NCI-H187 treated with DMSO at 0.1 percent for 48 hours (cell line): ENCODE measurements at places on chromosomes 4 and X.

GRCh38 chrX:154748712-154749339 is 2.1 kb downstream of the GAB3 start:
- DNase-seq = no peak

- no peak for DNase-seq
These were observed 1.0 kb downstream of the CDS1 start for GRCh38 chr4:84583876-84584380.

DNA sequence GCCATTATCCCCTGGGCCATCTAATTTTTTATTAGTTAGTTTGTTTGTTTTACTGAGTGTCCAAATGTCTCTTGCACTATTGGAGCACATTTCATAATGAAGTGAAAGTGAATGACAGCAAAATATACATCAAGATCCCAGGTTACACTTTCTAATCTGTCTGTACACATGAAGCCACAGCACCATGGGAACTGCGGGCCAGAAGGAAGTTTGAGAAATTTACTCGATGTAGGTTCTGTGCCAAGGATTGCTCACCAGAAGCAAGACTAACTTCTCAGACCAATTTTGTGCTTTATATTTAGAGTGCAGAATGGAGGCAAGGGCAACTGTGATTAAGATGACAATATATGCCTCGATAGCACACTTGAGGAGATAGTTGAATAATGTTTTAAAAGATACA is 258.0 kb downstream of the COL25A1 start:
- no peak for DNase-seq

- DNase-seq = no peak
These were observed 56.7 kb upstream of the WDR19 start for GRCh38 chr4:39125600-39125985.

DNA sequence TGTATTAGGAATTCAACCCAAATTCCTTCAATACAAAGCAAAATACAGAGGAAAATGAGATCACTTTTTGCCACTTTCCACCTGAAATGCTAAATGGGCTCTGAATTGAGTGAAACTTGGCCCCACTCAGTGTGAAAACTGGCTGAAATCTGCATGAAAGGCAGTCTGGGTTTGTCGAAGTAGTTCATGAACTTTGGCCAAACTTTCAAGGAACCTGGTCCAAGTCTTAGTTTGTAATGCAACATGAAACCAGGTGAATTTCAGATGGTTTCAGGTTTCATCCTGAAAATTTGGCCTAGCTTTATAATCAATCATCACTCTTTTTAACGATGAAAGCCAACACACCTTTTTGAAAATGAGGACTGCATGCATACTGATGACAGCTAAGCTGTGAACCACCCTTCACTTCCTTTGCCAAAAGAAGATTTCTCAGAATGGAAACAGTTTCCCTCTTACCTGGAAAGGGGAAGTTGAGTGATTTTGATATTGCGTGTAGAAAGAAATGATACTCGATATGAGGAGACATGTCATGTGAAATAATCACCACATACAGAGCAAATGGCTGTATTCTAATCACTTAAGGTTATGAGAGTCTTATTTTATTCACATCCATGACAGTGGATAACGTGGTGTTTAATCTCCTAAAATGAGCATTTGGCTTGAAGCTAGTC is 209.9 kb upstream of the ETNPPL start:
- DNase-seq = no peak

- DNase-seq = no peak
These were observed 79.4 kb downstream of the SYNPO2 start for GRCh38 chr4:118968005-118968404.

GRCh38 chr4:30495251-30495650 is 224.9 kb upstream of the PCDH7 start:
- DNase-seq = no peak

DNA sequence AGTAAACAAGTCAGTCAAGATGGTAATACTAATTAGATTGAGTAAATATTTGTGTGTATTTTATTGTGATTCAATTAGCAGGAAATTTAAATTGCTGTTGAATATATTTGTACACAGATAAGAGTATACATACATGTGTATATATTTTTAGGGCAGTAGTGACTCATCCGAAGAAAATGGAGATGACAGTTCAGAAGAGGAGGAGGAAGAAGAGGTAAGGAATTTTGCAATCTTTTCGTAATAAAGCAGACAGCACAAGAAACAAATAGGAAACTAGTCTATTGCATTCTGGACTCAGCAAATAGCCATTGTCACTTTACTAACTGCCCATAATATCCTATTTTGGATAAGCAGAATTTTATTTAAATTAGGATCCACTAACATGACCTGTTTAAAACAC is 6.6 kb downstream of the IBSP start:
- no peak for DNase-seq

DNA sequence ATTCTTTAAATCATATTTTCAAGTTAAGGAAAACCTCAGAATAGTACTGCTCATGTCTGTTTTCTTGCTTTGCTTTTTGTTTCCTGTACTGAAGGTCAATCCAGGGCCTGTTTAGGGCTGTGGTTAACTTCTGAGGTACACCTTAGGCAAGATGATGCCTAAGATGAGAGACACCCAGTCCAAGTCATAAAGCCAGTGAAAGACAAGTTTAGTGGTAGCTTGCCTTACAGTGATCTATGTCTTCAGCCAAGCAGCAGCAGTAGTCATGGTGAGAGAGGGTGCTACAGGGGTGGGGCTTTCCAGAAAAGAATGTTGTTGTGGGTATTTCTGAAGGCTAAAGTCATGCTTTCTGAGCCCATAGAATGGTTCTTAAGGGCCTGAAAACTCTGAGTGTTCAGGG is 173.7 kb downstream of the VSIG4 start:
- DNase-seq = no peak

GRCh38 chr4:176792326-176793059 is at the start of gene VEGFC:
VEGFC (minus strand) TSS chr4:176792922; CDS start chr4:176792311, 611 bp downstream.
- DNase-seq = no peak

DNA sequence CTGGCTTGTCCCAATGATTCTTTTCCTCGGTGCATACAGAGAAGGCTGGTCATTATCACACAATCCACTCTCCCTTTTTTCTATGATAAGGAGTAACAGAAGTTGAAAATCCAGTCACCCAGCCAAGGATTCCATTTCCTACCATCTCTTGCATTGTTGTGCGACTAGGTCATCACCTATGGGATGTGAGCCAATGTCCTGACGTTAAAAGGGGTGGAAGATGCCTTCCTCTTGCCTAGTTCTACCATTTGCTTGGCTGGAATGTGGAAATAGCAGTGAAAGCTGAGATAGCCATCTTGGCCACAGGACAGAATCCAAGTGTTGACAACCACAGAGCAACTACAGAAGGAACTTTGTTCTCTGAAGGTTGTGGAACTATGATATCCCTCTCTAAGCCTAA is 132.2 kb upstream of the KIT start:
- no peak for DNase-seq

DNA sequence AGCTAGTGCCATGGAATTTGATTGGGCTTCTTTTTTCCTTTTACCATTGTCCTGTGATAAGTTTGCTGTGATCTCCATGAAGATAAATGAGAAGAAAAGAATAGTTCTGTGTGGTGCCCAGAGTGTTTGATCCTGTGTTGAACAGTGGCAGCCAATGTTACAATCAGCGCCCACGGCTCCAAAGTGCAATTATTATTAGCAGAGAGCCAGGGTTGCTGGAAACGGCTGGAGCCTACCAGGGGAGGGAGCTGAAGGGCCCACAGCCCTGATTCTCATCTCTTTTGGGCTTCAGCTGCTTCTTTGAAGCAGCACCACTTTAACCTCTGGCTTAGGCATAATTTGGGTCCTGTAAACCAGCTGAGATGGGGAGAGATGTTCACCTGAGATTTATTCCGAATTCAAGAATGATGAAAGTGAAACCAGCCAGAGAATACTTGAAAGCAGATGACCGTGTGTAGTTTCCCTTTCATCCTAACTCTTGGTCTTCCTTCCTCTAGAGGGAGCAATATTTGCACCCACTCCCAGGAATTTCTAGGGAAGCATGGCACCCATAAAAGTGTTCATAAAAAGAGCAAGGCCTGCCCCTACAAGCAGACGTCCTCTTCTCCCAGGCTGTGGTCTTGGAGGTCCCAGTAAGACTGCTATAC is 298.3 kb downstream of the EVC2 start:
- no peak for DNase-seq

GRCh38 chr4:185656467-185656931 is 121.2 kb upstream of the PDLIM3 start:
- no peak for DNase-seq

DNA sequence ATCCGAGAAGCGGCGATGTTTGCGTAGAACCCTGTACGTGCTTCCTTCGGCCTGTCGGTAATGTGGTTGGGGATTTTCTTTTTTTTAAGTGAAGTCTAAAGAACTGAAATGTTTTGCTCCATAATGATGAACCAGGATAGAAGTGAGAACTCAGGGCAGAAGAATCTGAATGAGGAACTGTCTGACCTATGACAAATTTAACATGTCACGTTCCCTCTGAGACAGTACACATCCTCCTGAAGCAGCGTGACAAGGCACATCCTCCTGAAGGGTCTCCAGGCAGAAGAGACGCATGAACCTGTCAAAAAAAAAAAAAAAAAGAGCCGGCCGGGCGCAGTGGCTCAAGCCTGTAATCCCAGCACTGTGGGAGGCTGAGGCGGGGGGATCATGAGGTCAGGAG is 6.2 kb downstream of the CSF2RA start:
- no peak for DNase-seq

GRCh38 chr4:164871673-164872072 is 5.3 kb upstream of the APELA start:
- DNase-seq = no peak

DNA sequence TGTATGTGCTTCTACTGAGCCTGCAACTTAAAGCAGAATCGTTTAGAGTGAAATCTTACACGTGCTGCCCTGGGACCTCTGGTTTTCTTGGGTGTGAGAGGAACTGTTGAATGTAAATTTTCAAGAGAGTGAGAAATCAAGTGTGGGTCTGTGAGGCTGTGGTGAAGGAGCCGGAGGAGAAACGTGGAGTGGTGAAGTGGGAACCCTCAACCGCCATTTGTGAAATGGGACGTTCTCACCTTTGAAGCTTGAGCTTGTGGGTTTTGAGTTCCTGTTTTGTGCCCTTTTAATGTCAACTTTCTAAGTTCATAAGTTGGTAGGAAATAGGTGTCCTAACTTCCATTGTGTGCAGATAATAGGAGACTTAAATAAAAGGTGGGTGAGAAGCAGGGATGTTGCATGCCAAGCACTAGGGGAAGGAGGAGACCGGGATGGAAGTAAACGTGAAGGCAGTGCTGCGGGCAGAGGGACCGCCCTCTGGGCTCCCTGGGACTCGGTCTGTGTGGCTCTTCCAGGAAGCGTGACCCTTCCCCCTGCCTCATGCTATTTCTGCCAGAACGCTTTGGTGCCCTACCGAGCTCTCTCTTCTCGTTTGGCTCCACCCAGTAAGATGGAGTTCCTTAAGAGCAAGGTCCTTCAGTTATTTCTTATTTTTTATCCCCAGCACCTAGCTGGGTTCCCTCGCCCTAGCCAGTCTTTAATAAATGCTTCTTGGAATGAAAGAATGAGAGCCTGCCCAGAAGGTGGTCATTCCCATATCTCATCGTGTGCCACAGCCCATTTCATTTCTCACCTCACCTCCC is 56.0 kb downstream of the TMEM131L start:
- no peak for DNase-seq

- no peak for DNase-seq
These were observed 123.3 kb downstream of the EPHA5 start for GRCh38 chr4:65546882-65547416.

GRCh38 chrX:65407157-65407626 is 127.4 kb downstream of the LAS1L start:
- no peak for DNase-seq

GRCh38 chr4:11367371-11367770 is 61.3 kb downstream of the HS3ST1 start:
- no peak for DNase-seq

GRCh38 chr4:109206620-109207019 is 95.8 kb downstream of the COL25A1 start:
- no peak for DNase-seq

DNA sequence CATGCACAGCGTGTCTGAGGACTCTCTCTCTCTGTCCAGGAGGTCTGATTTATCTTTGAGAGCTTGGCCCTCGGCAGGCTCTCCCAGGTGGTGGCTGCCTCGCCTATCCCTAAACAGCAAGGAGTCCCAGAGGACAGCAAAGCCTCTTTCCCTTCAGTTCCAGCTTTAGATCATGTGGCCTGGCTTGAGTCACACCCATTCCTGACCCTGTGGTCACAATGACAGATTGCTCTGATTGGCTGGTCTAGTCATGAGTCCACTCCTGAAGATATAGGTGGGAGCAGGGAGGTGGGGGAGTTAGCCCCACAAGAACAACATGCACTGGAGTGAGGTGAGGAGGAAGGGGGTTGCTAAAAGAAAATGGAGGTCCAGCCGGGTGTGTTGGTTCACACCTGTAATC is 12.1 kb upstream of the PORCN start:
- no peak for DNase-seq

GRCh38 chr4:40628888-40629287 is 776 bp downstream of the RBM47 start:
- DNase-seq = no peak

DNA sequence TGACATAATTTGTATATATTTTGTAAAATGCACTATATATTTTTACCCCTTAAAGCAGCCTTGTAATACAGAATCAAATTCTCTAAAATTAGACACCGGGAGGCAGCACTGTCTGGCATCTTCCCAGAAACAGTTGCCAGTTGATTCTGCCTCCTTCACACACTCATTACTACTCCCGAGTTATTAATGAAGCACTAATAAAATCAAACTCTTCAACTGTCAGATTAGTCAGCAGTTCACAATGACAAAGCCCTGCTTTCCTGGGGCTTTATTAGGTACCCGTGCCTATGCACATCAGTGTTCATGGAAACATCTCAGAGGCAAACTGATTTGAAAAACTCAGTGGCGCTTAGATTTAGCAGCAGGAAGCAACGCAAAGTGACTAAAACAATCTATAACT is 103.5 kb upstream of the VEGFC start:
- DNase-seq = no peak

- peak; percentile 10 for DNase-seq
These were observed 147.9 kb downstream of the NSUN7 start for GRCh38 chr4:40897557-40898203.

GRCh38 chrX:125291124-125291523 is 28.5 kb upstream of the TEX13C start:
- no peak for DNase-seq

- DNase-seq = no peak
These were observed 68.7 kb downstream of the CRMP1 start for GRCh38 chr4:5824227-5824626.

DNA sequence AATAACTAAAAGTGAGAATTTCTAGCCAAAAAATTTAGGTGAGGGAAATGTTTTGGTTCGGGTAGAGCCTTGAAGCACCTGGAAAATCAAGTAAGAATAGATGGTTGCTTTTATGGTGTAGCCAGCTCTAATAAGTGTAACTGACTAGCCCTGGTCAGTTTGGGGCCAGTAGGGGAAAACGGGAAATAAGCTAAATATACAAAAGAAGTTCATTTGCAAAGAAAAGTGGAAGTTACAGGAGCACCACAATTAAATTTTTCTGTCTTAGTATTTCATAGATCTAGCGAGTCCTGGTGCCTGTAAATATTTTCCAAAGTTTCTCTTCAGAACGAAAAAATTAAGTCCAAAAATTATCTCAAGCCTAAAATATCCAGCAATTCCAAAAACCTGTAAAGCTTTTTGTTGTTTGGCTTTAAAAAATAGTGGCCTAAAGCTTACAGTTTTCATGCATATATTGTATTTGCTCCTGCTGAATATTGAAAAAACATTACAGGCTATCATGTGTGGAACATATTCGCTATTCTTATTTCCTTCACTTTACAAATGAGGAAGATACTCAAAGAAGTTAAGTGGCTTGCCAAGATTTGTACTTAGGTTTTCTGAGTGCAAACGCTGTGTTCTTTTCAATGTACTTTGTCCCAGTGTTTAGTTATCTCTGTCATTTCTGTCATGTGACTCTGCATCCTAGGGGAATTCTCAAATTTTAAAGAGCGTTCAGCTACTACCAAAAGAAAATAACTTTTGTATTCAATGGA is 7.3 kb upstream of the PTPN13 start:
- no peak for DNase-seq
